Mesendoderm (in vitro differentiated cells): ENCODE measurements at places on chromosomes 1 and 21.
A peak's percentile ranks its signal among the peaks of the same experiment; 100 is the strongest.

DNA sequence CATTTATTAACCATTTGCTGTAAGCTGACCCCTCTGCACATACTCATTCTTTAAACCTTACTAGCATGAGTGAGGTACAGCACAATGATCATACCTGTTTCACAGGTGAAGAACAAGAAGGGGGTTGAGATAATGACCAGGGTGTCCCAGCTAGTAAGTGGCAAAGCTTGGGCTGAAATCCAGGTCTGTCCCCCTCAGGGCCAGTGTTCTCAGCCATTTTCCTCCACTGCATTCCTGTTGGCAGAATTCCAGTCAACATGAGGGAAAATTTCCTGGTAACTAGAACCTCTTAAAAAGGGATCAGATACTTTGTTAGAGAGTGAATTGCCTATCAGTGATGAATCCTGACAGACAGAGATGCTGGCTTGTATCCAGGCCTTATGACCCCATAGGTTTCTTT, 48.1 kb downstream of the SPATA46 start:
- H3K4me1 ChIP-seq = no peaks in the 10 kb centered on the region
- no peak for DNase-seq
- no peak overlapping the region for H3K27ac ChIP-seq
- H3K27me3 ChIP-seq = no peaks in the 10 kb centered on the region
- no peak overlapping the region for H3K4me3 ChIP-seq
- H3K36me3 ChIP-seq = no peaks in the 10 kb centered on the region

DNA sequence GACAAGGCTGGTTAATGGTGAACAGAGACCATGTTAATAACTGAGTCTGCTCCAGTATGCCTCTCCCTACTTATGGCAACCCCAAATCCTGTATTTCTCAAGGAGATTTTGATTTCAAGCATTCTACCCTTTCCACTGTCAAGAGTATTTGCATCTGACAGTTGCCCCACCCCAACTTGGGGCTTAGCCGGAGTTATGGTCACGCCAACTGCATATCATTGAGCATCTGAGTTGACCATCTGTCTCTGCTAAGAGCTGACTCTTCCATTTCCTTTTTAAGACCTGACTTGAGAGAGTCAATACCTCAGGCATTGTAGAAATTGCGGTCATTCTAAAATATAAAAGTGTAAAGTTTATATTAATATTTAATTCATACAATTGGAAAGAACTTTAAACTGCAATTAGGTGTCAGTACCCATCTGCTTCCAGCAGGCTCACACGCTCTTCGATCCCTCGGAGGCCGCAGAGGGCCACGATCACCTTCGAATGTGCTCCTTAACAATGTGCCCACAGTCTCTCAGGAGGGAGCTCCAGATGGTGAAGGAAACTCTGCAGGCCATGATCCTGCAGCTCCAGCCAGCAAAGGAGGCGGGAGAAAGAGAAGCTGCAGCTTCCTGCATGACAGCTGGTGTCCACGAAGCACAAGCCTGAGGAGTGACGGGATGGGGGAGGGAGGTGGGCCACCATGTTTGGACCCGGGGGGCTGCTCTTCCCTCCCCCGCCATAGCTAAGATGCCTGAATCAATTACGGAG, 409.8 kb downstream of the DISC1 start:
- no peak overlapping the region for H3K4me3 ChIP-seq
- peak; percentile 43 for DNase-seq
- no peaks in the 10 kb centered on the region for H3K4me1 ChIP-seq
- no peak overlapping the region for H3K27ac ChIP-seq

GRCh38 chr1:60670302-60670701, 412.1 kb upstream of the NFIA start:
- no peaks in the 10 kb centered on the region for H3K36me3 ChIP-seq
- H3K27ac ChIP-seq = no peak overlapping the region
- H3K27me3 ChIP-seq = no peaks in the 10 kb centered on the region
- H3K4me3 ChIP-seq = no peak overlapping the region

- H3K27ac ChIP-seq = no peak overlapping the region
- no peaks in the 10 kb centered on the region for H3K27me3 ChIP-seq
- no peak overlapping the region for H3K4me3 ChIP-seq
Observed at GRCh38 chr1:16183765-16184556, 28.1 kb upstream of the EPHA2 start.

DNA sequence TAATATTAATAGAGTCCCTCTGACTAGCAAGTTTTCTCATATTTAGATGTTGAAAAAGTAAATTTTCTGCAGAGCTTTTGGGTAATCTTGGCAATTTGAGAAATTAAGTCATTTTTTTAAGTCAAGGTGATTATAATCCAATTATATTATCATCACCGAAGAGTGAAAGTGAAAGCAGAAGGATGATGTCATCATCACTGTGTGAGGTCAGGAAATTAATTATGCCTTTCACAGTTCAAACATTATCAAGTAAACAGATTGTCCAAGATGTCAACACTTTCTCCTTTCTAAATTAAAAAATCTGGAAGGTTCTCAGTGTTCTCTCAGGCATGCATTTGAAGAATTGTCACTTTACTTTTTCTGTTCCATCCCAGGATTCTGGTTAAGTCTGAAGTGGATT, 296.0 kb downstream of the TBX15 start:
- no peaks in the 10 kb centered on the region for H3K36me3 ChIP-seq
- H3K27me3 ChIP-seq = no peaks in the 10 kb centered on the region

DNA sequence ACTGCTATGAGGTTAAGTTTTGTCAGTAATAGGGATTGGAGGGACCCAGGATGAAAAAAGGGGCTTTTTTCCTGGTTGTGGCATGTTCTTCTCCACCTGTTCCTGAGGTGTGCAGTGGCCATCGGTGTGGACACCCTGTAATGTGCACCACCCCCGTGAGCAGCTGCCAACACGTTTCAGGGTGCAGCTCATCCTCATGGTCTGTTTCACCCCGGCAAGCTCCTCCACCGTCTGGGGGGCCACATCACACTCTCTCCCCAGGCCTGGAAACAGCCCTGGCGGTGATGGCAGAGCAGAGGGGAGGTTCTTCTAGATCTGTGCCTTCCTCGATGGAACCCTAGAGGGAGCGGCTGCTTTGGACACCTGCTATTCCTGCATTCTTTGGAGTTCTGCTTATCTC, 435.4 kb downstream of the MATN1 start:
- H3K27me3 ChIP-seq = no peaks in the 10 kb centered on the region
- H3K36me3 ChIP-seq = no peaks in the 10 kb centered on the region
- no peak overlapping the region for H3K27ac ChIP-seq

- H3K4me3 ChIP-seq = no peak overlapping the region
- no peaks in the 10 kb centered on the region for H3K27me3 ChIP-seq
- no peaks in the 10 kb centered on the region for H3K4me1 ChIP-seq
- no peaks in the 10 kb centered on the region for H3K36me3 ChIP-seq
- H3K27ac ChIP-seq = no peak overlapping the region
Observed at GRCh38 chr1:3405974-3406867, 48.2 kb upstream of the ARHGEF16 start.

DNA sequence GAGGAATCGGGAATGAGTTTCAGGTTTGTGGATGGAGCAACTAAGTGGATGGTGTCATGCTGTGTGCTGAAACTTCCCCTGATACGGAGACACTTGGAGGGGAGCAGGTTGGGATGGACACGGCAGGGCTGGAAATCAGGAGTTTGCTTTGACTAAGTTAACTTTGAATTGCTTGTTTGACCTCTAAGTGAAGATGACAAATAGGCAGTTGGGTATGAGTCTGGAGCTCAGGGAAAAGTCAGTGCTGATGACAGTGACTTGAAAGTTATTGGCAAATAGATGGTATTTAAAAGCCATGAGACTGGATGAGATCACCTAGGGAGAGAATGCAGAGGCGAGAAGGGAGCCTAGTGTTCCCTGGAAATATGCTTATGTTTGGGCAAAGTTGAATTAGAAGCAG, 12.8 kb upstream of the ZSCAN20 start:
- H3K36me3 ChIP-seq = no peaks in the 10 kb centered on the region
- H3K4me3 ChIP-seq = no peak overlapping the region
- no peak for DNase-seq
- no peaks in the 10 kb centered on the region for H3K27me3 ChIP-seq
- no peaks in the 10 kb centered on the region for H3K4me1 ChIP-seq

DNA sequence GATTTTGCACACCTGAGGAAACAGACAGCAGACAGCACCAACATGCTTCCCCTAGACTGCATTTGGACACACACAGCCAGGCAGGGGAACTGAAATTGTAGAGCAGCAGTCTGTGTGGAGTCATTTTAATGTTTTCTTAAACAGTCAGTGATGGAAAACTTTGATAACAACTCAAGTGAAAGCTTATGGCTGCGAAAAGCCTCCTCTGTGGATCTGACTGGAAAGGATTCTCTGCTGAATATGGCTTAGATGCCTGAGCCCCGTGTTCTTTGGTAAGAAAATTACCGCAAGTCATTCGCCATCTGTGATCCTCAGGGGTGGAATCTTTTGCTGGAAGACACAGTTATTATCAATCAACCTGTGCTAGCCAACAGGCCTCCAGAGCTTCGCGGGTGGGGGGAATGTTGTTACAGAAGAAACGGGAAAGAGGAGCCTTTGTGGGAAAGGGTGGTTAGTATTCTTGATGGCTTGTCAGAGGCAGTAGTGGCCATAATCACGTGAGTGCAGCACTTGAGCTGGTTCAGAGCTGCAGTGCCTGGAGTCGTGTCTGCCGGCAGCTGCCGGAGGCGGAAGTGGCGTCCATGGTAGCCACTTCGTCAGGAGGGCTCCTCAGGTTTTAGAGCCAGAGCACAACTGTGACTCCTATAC, 204.7 kb downstream of the ST6GALNAC3 start:
- DNase-seq = no peak
- peaks cover 3% of the 10 kb centered on the region for H3K4me1 ChIP-seq
- no peaks in the 10 kb centered on the region for H3K36me3 ChIP-seq
- H3K27me3 ChIP-seq = no peaks in the 10 kb centered on the region

- H3K4me3 ChIP-seq = no peak overlapping the region
- H3K36me3 ChIP-seq = peaks cover 6% of the 10 kb centered on the region
- DNase-seq = peak; percentile 90
Observed at GRCh38 chr1:36134505-36135329, 9.7 kb upstream of the COL8A2 start.

DNA sequence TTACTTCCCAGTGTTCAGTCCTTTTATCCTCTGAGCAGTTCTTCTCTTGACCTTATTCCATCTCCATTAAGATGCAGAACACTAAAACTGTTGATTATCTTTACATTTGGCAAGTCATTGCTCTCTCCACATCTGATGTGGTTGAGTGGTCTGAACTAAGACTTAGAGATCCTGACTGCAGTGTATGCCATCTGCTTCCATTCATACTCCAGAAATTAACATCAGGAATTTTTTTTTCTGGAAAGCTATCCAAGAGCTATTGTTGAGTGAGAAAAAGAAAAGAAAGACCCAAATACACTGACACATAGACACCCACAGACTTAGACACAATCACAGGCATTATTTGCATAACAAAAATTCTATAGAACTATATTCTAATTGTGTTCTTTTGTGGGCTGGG, 3.7 kb upstream of the TRIM62 start:
- H3K4me3 ChIP-seq = no peak overlapping the region
- H3K4me1 ChIP-seq = peaks cover 3% of the 10 kb centered on the region
- no peaks in the 10 kb centered on the region for H3K36me3 ChIP-seq
- no peak overlapping the region for H3K27ac ChIP-seq

DNA sequence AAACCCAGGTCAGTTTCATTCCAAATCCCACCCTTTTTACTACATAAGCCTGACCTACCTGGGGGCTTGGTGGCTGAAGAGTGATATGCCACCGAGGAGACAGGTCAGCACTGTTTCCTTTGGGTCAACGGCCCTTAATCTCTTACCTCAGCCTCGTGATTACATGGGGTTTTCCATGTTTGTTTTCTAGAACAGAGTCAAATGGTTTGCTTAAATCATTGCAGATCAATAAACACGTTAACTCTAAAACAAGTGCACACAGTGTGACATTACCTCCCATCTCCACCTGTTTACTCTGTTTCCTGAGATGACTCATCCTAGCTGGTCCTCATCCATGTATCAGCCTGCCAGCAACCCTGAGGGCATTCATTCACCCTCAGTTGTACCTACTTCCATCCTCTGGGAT, 40.8 kb upstream of the TP53BP2 start:
- no peaks in the 10 kb centered on the region for H3K27me3 ChIP-seq
- no peaks in the 10 kb centered on the region for H3K36me3 ChIP-seq
- H3K4me3 ChIP-seq = no peak overlapping the region

GRCh38 chr1:215094381-215094780, 11.8 kb downstream of the KCNK2 start:
- no peak overlapping the region for H3K4me3 ChIP-seq
- no peaks in the 10 kb centered on the region for H3K36me3 ChIP-seq
- H3K4me1 ChIP-seq = no peaks in the 10 kb centered on the region
- no peak for DNase-seq
- no peak overlapping the region for H3K27ac ChIP-seq
- no peaks in the 10 kb centered on the region for H3K27me3 ChIP-seq

DNA sequence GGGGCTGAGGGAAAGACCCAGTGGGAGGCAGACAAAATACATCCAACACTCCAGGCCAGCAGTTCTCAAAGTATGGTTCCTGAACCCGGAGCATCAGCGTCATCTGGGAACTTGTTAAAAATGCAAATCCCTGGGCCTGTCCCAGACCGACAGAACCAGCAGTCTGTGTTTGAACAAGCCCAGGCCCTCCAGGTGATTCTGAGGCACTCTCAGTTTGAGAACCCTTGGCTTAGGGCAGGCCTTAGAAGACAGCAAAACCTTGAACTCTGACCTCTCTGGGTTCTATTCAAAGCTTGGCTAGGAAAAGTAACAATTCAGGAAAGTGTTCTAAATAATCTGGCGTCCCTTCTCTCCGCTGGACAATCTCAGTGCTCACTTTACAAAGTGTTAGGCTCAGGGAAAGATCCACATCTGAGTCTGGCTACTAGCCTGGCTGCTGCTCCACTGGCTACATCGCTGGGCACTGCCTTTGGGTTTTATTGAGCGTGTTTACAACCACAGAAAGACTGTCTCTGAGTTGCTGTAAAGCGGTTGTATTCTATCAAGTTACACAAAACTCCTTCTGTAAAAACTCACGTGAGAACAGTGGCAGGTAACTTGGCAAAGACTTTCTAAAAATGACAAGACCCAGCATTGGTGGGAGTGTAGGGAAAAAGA, 166.1 kb downstream of the HIVEP3 start:
- no peak overlapping the region for H3K27ac ChIP-seq
- H3K27me3 ChIP-seq = no peaks in the 10 kb centered on the region
- peaks cover 1% of the 10 kb centered on the region for H3K4me1 ChIP-seq

- no peaks in the 10 kb centered on the region for H3K27me3 ChIP-seq
- H3K36me3 ChIP-seq = no peaks in the 10 kb centered on the region
- no peak overlapping the region for H3K27ac ChIP-seq
Observed at GRCh38 chr1:89724369-89725010, 91.6 kb downstream of the LRRC8C start.

DNA sequence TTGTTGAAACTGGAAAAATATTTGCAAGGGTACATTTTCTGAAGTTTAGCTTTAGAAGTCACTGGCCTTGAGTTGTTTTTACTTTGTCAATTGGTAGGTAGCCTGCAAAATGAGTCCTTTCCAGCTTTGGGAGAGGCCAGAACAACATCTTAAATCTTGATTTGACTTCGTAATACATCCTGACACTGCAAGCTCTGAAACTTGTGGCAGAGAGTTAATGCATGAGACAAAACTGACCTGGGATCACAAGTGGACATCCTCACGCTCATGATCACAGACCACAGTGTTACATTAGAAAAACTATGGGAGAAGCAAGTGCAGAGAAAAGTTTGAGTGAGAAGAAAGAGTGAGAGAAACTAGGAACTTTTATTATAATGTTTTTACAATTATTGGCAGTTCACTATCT, 550.9 kb downstream of the USP25 start:
- peaks cover 4% of the 10 kb centered on the region for H3K4me1 ChIP-seq
- H3K27me3 ChIP-seq = no peaks in the 10 kb centered on the region
- no peaks in the 10 kb centered on the region for H3K36me3 ChIP-seq
- no peak overlapping the region for H3K4me3 ChIP-seq

- H3K27me3 ChIP-seq = no peaks in the 10 kb centered on the region
- no peaks in the 10 kb centered on the region for H3K36me3 ChIP-seq
- H3K4me3 ChIP-seq = no peak overlapping the region
Observed at GRCh38 chr1:236860674-236861073, 65.6 kb downstream of the MTR start.

GRCh38 chr1:229554886-229555621, 3.5 kb downstream of the ABCB10 start:
- H3K4me3 ChIP-seq = no peak overlapping the region
- no peaks in the 10 kb centered on the region for H3K27me3 ChIP-seq
- no peaks in the 10 kb centered on the region for H3K4me1 ChIP-seq
- no peaks in the 10 kb centered on the region for H3K36me3 ChIP-seq
- H3K27ac ChIP-seq = no peak overlapping the region
